ENCODE measurements at places on chromosomes 3 and 15. TPM values are rescaled to one million over a fixed set of nuclear protein-coding genes. Genes with fewer than 3 reads are reported as not detected.

The ARL13B gene
- 14.6 TPM for total RNA-seq

The RTP3 gene
- total RNA-seq = not detected

The SEC62 gene
- total RNA-seq = 52.3 TPM

The LRRC31 gene
- total RNA-seq = not detected

The KIF15 gene
- 17.1 TPM for total RNA-seq

The SH3BP5 gene
- 25.5 TPM for total RNA-seq

The GLCE gene
- 24.4 TPM for total RNA-seq

The SCAANT1 gene
- not detected for total RNA-seq

The SAMMSON gene
- not detected for total RNA-seq

The TTC21A gene
- total RNA-seq = 2.4 TPM

The PLA2G4D gene
- total RNA-seq = not detected

The TMEM45A gene
- 13.7 TPM for total RNA-seq

The CHSY1 gene
- total RNA-seq = 40.9 TPM

The PLSCR2 gene
- not detected for total RNA-seq

The TTLL13 gene
- total RNA-seq = 0.09 TPM
